ENCODE measurements at places on chromosomes 11 and 22.

- DNase-seq, result no peak
Measured at GRCh38 chr22:22070371-22070824, 87.8 kb upstream of the TOP3B start.

GRCh38 chr11:83520849-83521248 lies 234.7 kb upstream of the CCDC90B start:
- DNase-seq, result no peak

DNA sequence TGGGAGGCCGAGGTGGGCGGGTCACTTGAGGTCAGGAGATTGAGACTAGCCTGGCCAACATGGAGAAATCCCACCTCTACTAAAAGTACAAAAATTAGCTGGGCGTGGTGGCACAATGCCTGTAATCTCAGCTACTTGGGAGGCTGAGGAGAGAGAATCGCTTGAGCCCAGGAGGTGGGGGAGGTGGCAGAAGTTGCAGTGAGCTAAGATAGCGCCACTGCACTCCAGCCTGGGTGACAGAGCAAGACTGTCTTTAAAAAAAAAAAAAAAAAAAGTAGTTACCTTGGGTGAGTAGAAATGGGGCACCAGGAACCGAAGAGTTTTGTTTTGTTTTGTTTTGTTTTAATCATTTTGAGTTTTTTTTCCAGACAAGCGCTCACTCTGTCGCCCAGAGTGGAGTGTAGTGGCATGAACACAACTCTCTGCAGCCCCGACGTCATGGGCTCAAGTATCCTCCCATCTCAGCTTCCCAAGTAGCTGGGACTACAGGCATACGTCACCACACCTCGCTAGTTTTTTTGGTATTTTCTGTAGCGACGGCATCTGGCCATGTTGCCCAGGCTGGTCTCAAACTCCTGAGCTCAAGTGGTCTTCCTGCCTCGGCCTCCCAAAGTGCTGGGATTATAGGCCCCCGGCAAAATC lies 15.8 kb downstream of the THAP12 start:
- no peak for DNase-seq

- DNase-seq, result no peak
Measured at GRCh38 chr22:35587447-35587870, 29.7 kb downstream of the MB start.

DNA sequence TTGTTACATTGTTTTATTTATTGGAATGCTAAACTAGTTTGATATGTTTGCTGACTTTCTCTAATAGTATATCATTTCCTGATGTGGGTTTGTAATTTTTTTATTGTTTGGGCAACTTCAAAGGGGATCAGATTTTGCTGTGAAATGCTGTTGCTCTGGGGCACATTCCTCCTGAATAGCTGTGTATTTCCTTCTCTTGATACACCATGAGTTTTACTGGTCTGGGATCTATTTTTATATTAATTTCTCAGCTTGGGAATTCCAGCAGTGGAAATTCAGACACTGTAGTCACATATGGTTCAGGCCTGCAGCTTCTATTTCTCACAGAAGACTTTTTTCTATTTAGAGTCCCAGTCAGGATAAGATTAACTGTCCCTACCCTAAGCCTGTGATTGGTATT lies 58.9 kb downstream of the RPUSD4 start:
- DNase-seq, result no peak

GRCh38 chr11:125100136-125100535 lies 11.3 kb downstream of the TMEM218 start:
- DNase-seq, result no peak

- DNase-seq, result no peak
Measured at GRCh38 chr11:36165621-36166397, 123.4 kb downstream of the COMMD9 start.

DNA sequence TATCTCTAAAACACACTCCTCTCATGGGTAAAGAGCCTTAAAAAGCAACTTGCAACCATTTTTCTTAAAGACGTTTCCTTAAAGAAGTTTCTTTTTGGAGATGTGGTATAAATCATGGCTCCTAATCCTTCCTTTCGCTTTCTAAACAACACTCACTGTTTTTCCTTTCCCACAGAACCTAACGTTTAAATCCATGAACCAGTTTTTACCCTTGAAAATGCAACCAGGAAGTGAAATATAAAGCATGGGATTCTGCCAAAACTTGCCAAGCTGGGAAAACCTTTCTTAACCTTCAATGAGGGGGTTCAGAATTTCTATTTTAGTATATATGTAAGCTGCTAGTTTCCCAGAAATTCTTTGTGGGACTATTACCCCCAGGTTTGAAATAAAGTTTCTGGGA lies 8.6 kb downstream of the PLEKHA7 start:
- DNase-seq, result no peak

GRCh38 chr11:60455531-60456042 lies at the start of gene MS4A1:
Gene MS4A1 (plus strand): TSS chr11:60455847. CDS start chr11:60462375, 6,528 bp downstream.
- DNase-seq, result no peak

DNA sequence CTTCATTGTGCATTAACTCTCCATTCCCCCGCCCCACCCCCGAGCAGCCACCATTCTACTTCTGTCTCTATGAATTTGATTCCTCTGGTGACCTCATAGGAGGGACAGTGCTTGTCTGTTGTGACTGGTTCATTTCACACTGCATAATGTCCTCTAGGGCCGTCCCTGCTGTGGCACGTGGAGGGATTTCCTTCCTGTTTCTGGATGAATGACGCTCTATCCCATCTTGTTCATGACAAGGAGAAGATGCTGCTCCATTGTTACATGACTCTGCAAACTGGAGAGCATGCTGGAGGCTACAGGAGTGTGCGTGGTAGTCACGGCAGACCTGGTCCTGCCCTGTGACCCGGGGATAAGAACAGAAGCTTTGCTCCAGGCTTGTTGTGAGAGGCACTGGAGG lies 61.3 kb downstream of the RTL6 start:
- no peak for DNase-seq

Data from smooth muscle cell of the brain vasculature (primary cell).